Daoy (cell line): ENCODE measurements at places on chromosomes 4 and X. TPM values are rescaled to one million over a fixed set of nuclear protein-coding genes. Genes with fewer than 3 reads are reported as not detected.

GRCh38 chr4:173357939-173358338, 12.8 kb upstream of the SAP30 start:
- DNase-seq, result no peak

Gene FHIP1A
- 1.9 and 2.1 TPM in 2 replicates for total RNA-seq

DNA sequence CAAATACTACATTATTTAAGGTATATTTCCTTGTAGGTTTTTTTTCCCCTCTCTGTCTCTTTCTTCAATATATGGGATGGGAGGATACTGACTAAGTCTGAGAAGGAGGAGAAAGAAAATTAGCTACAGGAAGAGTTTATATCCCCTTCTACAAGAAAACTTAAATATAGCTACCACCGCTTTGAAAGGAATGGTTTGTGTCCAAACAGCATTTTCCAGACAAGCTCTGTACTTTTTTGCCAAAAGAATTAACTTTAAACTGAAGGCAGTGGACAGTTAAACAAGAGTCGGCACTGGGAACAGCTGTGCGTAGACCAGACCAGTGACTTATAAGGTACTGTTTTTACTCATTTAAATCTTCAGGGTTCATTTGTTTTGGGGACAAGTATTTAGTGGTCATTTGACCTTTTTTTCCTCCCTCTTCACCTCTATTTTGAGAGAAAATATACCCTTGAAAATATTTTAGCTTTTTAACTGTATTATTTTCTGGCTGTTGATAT, 303.7 kb downstream of the ARHGAP24 start:
- DNase-seq, result no peak

Gene INTU
- total RNA-seq, result 1.3 and 6.6 TPM in 2 replicates

DNA sequence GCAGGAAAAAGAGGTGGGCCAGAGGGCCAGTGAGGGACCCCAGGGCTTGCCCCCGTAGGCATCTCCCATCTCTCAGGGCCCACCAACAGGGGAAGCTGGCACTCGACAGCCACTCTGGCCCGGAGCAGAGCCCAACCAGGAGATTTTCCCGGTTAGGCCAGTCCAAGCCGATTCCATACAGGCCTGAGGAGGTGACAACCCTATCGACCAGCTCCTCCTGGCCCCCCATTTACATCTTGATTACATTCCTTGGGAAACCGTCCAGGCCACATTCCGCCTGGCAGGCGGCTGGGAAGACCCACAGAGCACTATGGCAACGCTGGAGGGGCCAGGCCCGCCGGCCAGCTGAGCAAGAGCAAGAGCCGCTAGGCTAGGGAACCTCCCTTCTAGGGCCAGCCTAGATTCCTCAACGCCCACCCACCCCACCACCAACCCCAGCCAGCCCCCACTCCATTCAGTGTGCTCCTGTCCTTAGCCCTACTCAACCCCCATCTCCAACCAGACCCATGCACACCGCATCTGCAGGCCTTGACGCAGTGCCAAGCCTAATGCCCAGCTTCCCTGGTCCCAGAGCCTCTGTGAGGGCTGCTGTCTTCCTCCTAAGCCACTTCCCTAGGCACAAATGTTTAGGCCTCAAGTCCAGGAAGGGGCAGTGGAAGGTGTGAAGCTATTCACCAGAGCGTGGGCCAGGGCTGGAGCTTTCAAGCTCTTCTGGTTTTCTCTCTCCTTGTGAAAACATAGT, 161.2 kb downstream of the EFNB1 start:
- DNase-seq, result peak; percentile 9

- DNase-seq, result no peak
Observed at GRCh38 chr4:156295676-156296195, 342.1 kb upstream of the CTSO start.

DNA sequence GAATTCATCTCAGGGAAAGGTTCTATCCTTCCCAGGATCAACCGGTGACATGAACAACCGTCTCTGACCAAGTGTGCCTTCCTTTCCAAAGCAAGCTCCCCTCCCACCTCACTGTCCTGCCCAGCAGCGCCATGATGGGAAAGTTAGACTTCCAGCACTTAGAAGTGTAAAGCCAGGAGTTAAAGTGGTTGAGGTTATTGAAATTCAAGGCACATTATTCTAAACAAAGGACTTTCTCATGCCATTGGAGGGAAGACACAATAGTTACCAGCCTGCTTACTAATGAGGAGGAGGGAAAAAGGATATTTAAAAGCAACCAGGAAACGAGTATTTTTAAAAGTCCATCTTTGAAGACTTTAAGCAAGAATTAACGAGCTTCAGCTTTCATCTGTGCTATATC, 96.8 kb downstream of the NSUN7 start:
- no peak for DNase-seq

Gene REPS2
- 0.97 and 5.6 TPM in 2 replicates for total RNA-seq

Gene EGF
- 4.7 and 7.3 TPM in 2 replicates for total RNA-seq

DNA sequence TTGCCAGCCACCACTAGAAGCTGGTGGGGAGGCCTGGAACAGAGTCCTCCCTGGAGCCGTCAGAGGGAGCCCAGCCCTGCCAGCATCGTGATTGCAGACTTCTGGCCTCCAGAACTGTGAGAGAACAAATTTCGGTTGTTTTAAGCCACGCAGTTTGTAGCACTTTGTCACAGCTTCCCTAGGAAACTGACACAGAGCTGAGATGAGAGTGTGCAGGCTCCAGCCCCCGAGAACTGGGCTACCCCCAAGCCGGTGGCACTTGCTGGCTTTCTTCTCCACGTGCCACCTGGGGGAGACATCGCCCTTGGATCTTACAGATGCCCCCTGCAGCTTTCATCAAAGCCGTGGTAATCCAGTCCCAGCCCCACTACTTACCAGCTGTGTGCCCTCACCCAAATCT, 83.7 kb downstream of the PPP2R2C start:
- no peak for DNase-seq

DNA sequence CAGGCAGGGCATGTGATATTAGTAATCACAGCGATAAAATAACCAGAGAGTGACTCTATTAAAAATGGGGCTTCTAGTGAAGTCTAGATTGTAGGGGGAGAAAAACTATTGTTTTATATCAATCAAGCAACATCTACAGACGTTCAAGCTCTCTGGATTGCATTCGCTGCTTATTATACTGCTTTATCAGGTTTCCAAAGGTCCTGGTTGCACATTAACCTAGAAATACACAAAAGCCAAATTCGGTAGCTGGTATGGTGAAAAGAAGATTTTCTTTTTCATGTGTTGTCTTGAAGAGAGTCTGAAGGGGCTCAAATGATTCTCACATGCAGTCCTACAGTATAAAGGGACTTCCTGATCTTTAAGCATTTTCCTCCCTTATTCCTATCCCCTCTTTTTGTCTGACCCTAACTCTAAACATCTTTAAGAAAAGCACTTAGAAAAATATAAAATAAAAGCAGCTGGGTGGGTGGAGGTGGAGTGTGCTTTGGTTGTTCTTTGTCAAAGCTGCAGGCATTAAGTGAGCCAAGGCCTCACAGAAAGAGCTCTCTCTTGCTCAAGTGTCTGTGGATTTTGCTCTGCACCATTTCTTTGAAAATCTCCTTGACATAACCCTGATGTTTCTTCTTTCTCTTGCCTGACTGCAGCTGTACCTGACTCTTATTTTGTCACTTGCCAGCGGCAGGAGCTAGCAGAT, 46.1 kb downstream of the MID1IP1 start:
- no peak for DNase-seq

DNA sequence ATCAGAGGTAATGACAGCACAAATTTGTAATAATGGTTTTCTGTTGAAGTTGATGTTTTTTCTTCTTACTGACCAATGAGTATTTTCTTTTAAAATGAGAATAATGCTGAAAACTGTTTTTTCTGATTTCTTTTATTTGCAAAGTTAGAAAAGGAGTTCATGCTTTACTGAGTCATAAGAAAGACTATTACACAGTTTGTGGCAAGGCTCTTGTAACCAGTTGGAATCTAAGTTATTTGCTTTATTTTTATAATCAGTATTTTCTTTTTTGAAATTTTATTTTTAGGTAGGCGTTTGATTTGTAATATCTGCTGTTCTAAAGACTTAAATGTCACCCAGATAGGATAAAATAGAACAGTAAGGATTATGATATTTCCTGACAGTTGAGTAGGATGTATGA, 25.5 kb downstream of the ANAPC4 start:
- no peak for DNase-seq

Gene PRSS12
- total RNA-seq, result 5.8 and 10.9 TPM in 2 replicates

- DNase-seq, result no peak
Observed at GRCh38 chrX:153831429-153832150, 1.2 kb upstream of the PDZD4 start.

Gene CENPVL1
- 0.34 and 1.2 TPM in 2 replicates for total RNA-seq

- DNase-seq, result no peak
Observed at GRCh38 chr4:69124941-69125340, 28.7 kb downstream of the UGT2B7 start.

DNA sequence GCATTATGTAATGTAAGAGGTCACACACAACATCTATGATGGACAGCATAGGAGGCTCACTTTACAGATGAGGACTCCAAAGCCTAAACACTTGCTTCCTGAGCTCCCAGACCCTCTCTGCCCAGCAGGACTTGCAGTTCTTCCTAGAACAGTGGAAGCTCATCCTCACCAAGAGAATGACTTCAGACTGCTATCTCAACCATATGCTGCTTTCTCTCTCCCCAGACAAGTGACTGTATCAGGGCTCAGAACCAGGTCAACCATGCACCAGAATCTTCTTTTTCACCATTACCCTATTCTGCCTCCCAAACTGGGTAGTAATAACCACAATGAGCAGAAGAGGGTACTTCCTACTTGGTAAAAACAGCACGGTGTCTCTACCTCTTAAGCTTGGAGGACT, 12.2 kb downstream of the RNF150 start:
- DNase-seq, result no peak

DNA sequence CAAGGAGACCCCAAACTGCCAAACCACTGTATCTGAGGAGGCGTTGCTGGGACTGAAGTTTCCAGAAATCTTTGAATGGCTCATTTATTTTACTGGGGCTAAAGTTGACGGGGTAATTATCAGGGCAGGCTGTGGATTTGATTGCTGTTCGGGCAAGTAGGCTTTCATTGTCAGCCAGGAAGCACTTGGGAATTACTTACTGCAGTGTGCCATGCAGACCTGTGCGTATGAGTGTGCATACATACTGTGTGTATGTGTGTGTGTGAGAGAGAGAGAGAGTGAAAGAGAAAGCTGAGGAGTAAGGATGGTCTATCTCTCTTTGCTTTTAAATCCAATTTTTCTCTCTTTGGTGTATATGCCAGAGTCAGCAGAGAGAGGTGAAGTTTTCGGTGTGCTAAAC, 122.7 kb downstream of the NPNT start:
- DNase-seq, result no peak

Gene XKRX
- total RNA-seq, result not detected in 2 replicates

DNA sequence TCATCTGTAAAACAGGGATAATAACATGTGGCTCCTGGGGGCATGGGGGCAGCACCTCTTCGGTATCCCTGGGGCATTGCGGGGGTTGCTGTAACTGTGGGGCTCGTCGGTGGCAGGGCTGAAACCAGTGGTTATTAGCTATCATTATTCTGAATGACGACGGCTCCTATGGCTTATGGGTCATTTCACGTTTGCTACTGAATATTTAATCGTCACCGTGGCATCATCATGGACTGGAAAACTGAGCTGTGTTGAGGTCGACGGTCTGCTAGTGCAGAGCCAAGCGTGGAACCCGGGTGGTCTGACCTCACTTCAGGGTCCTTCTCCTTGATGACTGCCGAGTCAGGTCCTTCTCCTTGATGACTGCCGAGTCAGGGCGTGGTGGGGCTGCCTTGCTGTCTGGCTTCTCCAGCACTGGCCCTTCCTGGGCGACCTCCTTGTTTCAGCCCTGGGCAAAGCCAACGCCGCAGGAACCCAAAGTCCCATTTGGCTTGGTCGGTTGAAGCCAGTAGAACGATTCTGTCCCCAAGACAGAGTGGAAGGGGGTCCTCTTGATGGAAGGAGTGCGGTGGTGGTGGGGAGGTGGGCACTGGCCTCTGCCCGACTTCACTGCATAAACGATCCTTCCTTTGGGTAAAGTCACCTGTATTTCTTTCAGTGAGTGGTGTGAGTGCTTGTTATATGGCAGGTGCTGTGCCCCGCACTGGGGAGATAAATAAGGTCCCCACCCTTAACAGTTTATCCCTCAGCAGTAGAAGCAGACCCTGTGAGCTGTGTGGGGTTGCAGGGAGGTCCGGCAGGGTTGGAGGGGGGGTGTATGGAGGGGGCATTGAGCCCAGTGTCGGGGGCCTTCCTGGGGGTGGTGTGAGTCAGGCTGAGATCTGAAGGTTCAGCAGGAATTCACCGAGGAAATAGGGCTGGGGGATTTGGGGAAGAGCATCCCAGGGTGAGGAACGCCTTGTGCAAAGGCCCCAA, 40.8 kb downstream of the PSAPL1 start:
- DNase-seq, result no peak

GRCh38 chr4:165548702-165549101, 169.9 kb downstream of the CPE start:
- no peak for DNase-seq

- peak; percentile 67 for DNase-seq
Observed at GRCh38 chr4:94827481-94828110, 69.8 kb downstream of the BMPR1B start.

GRCh38 chr4:143653031-143653430, 47.4 kb downstream of the FREM3 start:
- DNase-seq, result no peak

Gene CENPE
- 22.8 and 38.3 TPM in 2 replicates for total RNA-seq

GRCh38 chr4:74661427-74662201, 132.7 kb downstream of the BTC start:
- no peak for DNase-seq

DNA sequence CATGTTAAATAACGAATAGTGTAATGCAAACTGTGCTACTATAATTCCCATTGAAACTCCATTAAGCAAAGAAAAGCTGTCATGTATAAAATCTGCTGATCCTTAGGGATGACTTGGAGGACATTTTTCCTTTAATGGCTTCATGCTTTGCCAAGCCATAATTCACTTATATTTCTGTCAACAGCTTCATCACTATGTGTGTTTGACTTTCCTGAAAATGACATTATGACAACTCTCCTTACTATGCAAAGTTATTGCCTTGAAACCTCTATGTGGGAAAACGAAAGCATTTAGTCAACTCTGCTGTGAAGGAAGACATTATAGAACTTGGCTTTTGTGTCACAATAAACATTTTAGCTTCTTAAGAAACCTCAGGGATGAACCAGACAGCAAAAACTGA, 210.5 kb downstream of the GRXCR1 start:
- DNase-seq, result no peak

DNA sequence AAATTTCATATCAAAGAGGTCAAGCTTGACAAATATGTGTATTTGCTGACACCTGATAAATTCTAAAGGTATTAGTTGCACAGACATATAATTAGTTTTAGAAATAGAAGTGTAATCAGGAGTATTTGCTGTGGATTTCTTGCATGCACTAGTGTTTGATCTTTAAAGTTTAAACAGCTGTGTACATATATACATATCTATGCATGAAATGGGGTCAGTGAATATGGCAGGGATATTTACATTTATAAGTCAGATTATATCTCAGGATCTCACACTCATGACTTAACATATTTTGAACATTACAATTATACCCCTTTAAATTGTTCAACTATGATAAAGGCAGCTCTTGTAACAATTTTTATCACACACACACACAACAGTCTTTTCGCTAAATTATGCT, 547.4 kb upstream of the ACTRT1 start:
- no peak for DNase-seq
